ENCODE measurements at places on chromosomes 5 and 9.

DNA sequence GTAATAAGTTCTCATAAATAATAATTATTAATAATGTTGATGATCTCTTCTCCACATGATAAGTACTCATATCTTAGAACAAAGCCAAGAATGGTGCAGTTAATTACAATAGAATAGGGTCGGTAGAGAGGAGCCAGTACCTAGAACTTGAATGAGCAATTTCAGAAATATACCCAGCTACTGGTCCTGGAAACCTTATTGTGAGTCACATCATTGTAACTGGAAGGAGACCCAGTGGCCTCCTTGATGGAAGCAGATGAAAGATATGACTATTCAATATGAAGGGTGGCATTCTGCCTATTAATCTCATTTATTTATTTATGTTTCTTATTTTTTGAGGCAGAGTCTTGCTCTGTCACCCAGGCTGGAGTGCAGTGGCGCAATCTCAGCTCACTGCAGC lies 37.7 kb upstream of the SHOC1 start:
- no peak for DNase-seq

- no peak for DNase-seq
Observed at GRCh38 chr5:143119291-143119769, 284.2 kb downstream of the NR3C1 start.

GRCh38 chr5:95392593-95393182 lies 1.5 kb downstream of the FAM81B start:
- no peak for DNase-seq

GRCh38 chr5:115487168-115487567 lies 57.4 kb downstream of the FEM1C start:
- no peak for DNase-seq

DNA sequence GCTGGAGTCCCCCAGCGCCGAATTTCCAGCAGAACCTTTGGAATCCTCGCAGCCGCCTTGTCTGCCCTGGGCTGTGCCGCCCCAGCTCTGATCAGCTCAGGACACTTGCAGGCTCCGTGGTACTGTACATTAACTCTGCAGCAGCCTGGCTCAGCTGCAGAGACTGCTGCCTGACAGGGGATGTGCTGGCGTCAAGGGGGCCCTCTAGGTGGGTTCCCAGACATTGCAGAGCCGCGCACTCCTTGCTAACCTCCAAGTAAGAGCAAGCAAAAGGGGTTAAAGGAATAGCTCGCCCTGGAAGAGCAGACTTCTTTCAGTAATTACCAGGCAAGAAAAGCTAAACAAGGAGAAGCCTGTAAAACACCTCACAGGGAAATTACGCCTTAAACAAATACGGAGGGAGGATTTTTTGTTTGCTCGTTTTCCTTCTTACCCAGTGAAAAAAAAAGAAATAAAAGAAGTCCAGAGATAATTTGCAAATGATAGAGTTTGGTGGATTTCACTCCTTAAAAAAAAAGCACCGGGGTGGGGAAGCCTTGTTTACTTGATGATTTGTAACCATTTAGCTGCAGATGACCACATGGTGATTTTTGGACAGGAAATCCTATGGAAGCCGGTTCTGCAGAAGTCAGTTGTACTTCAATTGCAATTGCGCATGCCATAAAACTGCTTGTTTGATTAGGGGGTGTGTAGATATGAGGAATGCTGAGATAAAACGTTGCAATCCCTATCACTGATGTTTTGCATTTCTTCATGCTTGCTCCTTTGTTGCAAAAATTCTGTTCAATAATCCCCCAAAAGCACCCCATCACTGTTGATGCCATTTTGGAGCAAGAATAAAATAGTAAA lies 305.8 kb downstream of the PDE4D start:
- no peak for DNase-seq
